AG04450 (cell line): ENCODE measurements at places on chromosomes 16 and 17.

DNA sequence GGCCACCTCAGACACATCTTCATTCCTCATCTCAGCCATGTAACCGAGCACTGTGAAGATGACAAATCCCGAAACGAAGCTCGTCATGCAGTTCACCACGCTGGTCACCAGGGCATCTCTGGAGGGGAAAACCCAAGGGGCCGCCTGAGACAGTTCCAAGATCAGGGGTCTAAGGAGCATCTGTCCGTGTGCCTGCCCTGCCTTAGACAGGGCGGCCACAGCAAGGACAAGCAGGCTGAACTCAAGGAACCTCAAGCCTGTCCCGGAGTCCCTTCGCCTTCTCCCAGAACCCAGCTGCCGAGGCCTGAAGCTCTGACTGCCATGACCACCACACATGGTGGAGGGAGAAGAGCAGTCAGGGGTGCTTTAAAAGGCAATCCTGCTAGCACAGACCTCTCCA, 22.7 kb downstream of the SLC6A4 start:
- DNase-seq, result no peak

GRCh38 chr17:42806249-42806648, 7.6 kb downstream of the CNTD1 start:
- no peak for DNase-seq

DNA sequence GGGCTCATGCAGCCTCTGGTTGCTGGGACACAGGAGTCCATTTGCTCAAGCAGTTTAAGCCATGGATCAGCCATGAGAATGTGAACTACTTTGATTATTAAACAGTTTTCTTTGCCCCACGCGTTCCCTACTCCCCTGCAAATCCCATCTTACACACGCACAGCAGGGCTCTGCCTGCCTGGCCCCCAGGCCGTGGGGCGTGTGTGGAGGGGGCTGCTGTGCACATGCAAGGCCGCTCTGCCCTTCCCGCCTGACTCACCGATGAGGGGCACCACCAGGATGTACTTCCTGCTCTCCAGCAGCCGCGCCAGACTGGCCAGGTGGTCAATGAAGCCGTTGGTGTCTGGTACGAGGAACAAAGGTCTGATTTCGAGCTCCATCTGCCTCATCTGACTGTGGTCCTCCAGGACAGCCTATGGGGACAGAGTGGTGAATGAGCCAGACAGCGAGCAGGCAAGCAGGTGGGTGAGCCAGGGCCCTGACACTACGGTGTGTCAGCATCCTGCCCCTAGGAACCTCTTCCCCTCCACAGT, 13.7 kb downstream of the HIC1 start:
- DNase-seq, result no peak

GRCh38 chr17:30950669-30951399, 20.0 kb upstream of the RNF135 start:
- peak; percentile 75 for DNase-seq

DNA sequence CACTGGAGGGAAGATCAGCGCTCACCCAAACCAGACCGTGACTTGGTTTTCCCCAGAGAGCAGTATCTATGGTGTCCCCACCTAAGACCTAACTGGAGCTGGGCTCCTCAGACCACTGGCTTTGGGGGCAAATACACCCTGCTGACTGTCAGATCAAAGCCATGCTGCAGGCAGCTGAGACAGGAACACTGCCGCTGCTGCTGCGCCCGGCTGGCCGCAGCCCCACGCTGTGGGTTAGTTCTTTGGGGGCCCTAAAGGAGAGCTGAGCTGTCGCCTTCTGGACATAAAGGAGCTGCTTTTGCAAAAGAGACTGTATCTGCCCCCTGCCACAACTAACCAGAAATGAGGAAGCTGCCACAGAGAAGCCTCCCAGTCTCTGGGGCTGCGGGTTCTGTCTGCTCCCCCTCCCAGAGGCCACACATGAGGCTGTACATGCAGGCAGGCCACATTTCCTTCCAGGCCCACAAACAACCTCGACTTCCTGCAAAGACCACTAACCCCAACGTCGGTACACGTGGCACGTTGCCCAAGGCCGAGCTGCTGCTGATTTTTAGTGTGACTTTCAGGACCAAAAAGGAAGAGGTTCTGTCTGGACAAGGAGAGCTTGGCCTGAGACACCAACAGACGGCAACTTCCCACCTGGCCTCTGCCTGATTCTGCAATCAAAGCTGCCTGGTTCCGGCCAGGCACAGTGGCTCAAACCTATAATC, 18.2 kb upstream of the ABR start:
- DNase-seq, result no peak

DNA sequence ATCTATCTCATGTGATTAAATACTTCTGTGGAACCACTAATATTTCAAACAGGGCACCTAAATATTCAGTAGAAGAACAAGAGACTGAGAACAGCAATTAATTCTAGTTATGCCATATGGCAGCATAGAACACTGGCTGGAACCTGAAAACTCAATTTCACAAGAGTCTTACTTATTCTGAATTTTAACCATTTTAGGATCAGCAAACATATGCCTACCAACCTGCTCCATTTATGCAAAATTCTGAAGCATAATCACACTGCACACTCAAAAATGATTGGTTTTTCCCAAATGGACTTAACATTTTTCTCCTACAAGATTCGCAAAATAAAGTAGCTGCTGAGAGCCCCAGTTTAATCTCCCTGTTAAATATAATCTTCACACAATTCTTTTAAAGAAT, 43.2 kb downstream of the SKAP1 start:
- no peak for DNase-seq

- DNase-seq, result peak; percentile 29
These were observed 14.5 kb downstream of the SPIRE2 start for GRCh38 chr16:89842471-89843408.

- peak; percentile 13 for DNase-seq
These were observed 147.0 kb downstream of the HS3ST4 start for GRCh38 chr16:25838724-25839186.

GRCh38 chr16:66695935-66696668, 441 bp downstream of the CMTM4 start:
- DNase-seq, result no peak

DNA sequence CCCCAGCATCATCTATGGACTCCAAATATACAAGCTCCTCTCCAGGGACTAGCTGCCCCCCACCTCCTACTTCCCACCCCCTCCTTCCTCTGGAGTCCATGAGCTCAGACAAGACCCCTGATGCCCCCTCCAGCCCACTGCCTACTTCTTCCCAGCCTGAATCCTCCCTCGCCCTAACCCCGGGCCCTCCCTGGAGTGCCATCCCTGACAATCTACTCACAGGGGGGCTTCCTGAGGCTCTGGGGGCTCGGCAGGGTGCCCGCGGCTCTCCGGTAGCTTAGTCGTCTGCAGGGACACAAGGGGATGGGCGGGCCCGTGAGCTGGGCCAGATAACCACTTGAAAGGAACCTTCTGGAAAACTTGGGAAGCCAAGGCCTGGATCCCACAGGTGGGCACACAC, 15.1 kb downstream of the MPP3 start:
- DNase-seq, result no peak

DNA sequence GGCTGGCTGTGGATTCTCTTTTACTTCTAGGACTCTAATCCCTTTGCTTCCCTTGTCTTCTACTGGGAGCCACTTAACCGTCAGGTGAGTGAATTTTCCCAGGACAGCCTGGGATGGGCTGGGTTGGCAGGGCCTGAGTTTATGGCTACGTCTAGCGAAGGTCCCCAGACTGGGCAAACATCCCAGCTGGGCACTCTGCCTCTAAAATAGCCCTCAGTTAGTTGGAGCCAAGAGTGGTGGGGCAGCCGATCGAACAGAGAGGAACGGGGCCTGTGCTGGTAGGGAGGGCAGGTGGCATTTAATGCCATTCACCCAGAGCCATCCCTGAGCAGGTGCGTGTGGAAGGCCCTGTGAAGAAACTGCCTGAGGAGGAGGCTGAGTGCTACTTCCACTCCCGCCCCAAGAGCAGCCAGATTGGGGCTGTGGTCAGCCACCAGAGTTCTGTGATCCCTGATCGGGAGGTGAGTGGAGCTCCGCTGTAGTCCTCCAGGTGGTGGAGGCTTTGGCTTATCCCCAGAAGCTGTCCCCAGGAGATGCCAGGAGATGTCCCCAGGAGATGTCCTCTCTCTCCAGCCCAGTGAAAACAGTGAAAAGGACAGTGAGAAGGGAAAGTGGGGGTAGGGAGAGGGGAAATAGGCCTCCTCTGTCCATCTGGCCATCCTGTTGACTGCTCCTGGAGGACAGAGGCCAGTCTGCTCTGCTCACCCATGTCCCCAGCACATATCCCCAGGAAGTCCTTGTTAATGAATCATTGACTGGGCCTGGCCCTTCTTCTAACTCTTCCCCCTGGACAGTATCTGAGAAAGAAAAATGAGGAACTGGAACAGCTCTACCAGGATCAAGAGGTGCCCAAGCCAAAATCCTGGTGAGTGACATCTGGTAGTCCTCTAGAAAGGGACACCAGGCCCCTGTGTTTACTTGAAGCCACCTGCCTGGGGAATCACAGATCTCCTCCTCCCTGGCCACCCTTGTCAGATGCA, 4.4 kb downstream of the PNPO start:
- no peak for DNase-seq

DNA sequence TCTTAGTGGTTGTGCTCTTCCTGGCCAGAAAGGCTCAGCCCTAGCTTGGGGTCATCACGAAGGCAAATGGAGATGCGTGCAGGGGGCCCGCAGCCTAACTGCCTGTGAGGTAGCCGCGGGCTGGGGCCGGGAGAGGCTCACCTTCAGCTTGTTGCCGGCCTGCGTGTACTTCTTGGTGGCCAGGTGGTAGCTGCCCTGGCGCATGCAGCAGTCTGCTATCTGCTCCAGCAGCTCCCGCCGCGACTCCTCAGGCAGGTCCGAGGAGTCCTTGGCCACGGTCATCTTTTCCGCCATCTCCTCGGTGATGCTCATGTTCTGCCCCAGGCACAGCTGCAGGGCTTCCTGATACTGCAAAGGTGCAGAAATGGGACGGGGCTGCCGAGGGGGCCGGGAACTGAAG, 13.0 kb upstream of the TMEM204 start:
- no peak for DNase-seq
